ENCODE measurements at places on chromosomes 11 and 22. TPM values are rescaled to one million over a fixed set of nuclear protein-coding genes. Genes with fewer than 3 reads are reported as not detected.
A peak's percentile ranks its signal among the peaks of the same experiment; 100 is the strongest.

GRCh38 chr11:93784935-93785360 is 866 bp downstream of the MED17 start:
- H3K36me3 ChIP-seq, result peaks cover 21% of the 10 kb centered on the region
- no peak for DNase-seq
- no peaks in the 10 kb centered on the region for H3K27me3 ChIP-seq
- H3K4me1 ChIP-seq, result peaks cover 33% of the 10 kb centered on the region
- H3K27ac ChIP-seq, result peak overlapping the region; percentile 93

TSPAN32 gene
- total RNA-seq, result 12.5 TPM

KRTAP5-10 gene
- not detected for total RNA-seq

KDM4E gene
- not detected for total RNA-seq

KRTAP5-8 gene
- total RNA-seq, result not detected

OR56A4 gene
- not detected for total RNA-seq

- peaks cover 38% of the 10 kb centered on the region for H3K4me1 ChIP-seq
- no peaks in the 10 kb centered on the region for H3K27me3 ChIP-seq
- H3K27ac ChIP-seq, result no peak overlapping the region
- DNase-seq, result no peak
- H3K4me3 ChIP-seq, result no peak overlapping the region
- no peaks in the 10 kb centered on the region for H3K36me3 ChIP-seq
Measured at GRCh38 chr11:86555866-86556265, 116.5 kb downstream of the ME3 start.

MFRP gene
- total RNA-seq, result not detected

GRCh38 chr22:31826443-31826842 is 72.6 kb downstream of the DEPDC5 start:
- H3K4me3 ChIP-seq, result no peak overlapping the region
- DNase-seq, result no peak
- no peak overlapping the region for H3K27ac ChIP-seq
- H3K36me3 ChIP-seq, result peaks cover 83% of the 10 kb centered on the region

DNA sequence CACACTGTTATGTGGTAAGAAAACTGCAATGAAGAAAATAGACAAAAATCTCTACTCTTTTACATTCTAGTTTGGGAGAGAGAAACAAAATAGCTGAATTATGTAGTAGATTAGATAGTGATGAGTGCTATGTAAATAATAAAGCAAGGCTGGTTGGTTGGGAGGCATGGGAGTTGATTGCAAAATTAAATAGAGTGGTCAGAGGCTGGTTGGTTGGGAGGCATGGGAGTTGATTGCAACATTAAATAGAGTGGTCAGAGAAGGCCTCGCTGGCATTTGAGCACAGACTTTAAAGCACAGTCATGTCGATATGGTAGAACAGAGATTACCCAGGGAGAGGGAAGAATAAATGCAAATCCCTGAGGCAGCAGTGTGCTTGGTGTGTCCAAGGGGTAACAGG is 22.4 kb downstream of the SIK2 start:
- peaks cover 45% of the 10 kb centered on the region for H3K36me3 ChIP-seq
- DNase-seq, result no peak
- H3K4me3 ChIP-seq, result no peak overlapping the region
- H3K4me1 ChIP-seq, result no peaks in the 10 kb centered on the region
- H3K27ac ChIP-seq, result no peak overlapping the region
- H3K27me3 ChIP-seq, result no peaks in the 10 kb centered on the region

DNA sequence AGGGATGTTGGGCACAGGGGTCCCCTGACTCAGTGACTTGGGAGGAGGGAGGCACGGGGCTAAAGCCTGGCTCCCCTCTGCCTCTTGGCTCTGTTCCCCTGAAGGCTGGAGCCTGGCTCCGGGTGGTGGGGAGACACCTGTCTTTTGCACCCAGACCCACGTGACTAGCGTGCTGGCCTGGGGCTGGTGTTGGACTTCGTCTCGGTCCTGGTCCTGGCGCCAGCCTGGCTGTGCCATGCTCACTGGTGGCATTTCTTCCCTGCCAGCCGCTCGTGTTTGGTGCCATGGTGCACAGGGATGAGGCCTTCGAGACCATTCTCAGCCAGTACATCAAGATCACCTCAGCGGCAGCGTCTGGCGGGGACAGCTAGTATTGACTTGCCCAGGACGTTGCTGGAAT is 56.7 kb downstream of the GRAMD4 start:
- peaks cover 61% of the 10 kb centered on the region for H3K36me3 ChIP-seq
- H3K4me3 ChIP-seq, result no peak overlapping the region
- H3K27me3 ChIP-seq, result no peaks in the 10 kb centered on the region
- no peak for DNase-seq
- no peak overlapping the region for H3K27ac ChIP-seq

GRCh38 chr22:17097701-17098100 is 12.9 kb downstream of the IL17RA start:
- peaks cover 66% of the 10 kb centered on the region for H3K36me3 ChIP-seq
- peaks cover 53% of the 10 kb centered on the region for H3K4me1 ChIP-seq
- H3K4me3 ChIP-seq, result no peak overlapping the region
- H3K27ac ChIP-seq, result peak overlapping the region; percentile 18
- H3K27me3 ChIP-seq, result no peaks in the 10 kb centered on the region

DNA sequence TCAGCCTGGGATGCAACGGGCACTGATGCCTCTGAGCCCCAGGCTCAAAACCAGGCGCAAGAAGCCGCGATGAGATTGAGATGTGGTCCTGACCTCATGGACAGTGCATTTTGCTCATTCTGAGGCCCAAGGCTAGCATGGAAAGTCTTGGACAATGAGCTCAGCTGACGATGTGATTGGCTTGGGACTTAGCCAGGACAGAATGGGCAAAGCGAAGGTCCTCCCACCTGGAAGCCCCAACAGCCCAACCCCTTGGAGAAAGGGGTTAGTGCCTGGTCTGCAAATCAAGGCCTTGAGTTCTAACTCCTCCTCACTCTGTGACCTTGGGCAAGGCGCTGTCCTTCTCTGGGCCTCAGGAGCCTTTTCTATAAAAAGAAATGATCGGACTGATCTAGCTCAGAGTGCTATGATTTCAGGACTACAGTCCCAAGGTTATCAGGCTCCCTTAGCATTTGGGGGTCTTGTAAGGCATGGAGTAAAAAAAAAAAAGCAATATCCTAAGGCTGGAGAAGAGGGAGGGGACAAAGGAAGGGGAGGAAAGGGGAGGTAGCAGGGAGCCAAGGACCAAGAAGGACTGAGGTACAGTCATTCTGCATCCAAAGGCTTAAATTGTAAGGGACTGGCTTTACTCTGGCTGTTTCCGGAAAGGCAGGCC is 2.7 kb downstream of the SLC43A3 start:
- peaks cover 54% of the 10 kb centered on the region for H3K4me1 ChIP-seq
- no peak for DNase-seq
- no peaks in the 10 kb centered on the region for H3K27me3 ChIP-seq
- H3K4me3 ChIP-seq, result peak overlapping the region; percentile 64
- peak overlapping the region; percentile 65 for H3K27ac ChIP-seq
- peaks cover 56% of the 10 kb centered on the region for H3K36me3 ChIP-seq

DNA sequence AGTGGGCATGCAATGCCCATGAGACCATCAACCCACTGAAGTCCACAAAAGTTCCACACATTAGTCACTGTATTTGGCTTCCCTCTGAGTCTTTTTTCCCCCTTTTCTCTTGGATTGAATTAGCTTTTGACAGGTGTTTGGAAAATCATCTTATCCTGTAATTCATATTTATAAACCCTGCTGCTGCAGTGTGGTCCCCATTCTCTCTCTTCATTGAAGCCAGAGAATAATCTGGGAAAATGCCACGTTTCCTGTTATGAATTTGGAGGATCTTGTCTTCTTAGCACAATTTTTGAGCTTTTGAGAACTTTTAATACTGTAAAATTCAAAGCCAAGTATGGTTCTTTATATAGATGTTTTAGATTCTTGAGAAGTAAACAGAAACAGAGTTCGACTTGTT is 84.8 kb downstream of the UVRAG start:
- H3K4me1 ChIP-seq, result peaks cover 11% of the 10 kb centered on the region
- no peak overlapping the region for H3K27ac ChIP-seq
- H3K4me3 ChIP-seq, result no peak overlapping the region
- H3K36me3 ChIP-seq, result no peaks in the 10 kb centered on the region

- H3K27me3 ChIP-seq, result no peaks in the 10 kb centered on the region
- H3K27ac ChIP-seq, result no peak overlapping the region
- no peak for DNase-seq
- no peak overlapping the region for H3K4me3 ChIP-seq
- no peaks in the 10 kb centered on the region for H3K4me1 ChIP-seq
Measured at GRCh38 chr11:40542821-40543220, 916.6 kb downstream of the LRRC4C start.

- H3K4me3 ChIP-seq, result no peak overlapping the region
- peak overlapping the region; percentile 11 for H3K27ac ChIP-seq
- DNase-seq, result no peak
- no peaks in the 10 kb centered on the region for H3K27me3 ChIP-seq
- H3K36me3 ChIP-seq, result peaks cover 88% of the 10 kb centered on the region
- no peaks in the 10 kb centered on the region for H3K4me1 ChIP-seq
Measured at GRCh38 chr11:68181719-68182451, 31.2 kb downstream of the KMT5B start.

DNA sequence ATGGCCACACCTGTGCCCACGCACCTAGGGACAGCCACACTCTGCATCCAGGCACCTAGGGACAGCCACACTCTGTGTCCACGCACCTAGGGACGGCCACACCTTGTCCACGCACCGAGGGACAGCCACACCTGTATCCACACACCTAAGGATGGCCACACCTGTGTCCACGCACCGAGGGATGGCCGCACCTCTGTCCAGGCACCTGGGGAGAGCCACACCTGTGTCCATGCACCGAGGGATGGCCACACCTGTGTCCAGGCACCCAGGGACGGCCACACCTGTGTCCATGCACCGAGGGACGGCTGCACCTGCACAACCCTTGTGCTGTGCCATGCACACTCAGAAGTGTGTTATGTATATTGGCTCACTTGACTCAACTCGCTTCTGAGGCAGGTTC is 10.8 kb downstream of the OVOL1 start:
- H3K27ac ChIP-seq, result no peak overlapping the region
- DNase-seq, result no peak
- no peak overlapping the region for H3K4me3 ChIP-seq
- no peaks in the 10 kb centered on the region for H3K36me3 ChIP-seq
- peaks cover 39% of the 10 kb centered on the region for H3K27me3 ChIP-seq

Data from lower lobe of right lung (tissue), 2 donors.